AG04449 (cell line): ENCODE measurements at places on chromosomes 1 and 21.

DNA sequence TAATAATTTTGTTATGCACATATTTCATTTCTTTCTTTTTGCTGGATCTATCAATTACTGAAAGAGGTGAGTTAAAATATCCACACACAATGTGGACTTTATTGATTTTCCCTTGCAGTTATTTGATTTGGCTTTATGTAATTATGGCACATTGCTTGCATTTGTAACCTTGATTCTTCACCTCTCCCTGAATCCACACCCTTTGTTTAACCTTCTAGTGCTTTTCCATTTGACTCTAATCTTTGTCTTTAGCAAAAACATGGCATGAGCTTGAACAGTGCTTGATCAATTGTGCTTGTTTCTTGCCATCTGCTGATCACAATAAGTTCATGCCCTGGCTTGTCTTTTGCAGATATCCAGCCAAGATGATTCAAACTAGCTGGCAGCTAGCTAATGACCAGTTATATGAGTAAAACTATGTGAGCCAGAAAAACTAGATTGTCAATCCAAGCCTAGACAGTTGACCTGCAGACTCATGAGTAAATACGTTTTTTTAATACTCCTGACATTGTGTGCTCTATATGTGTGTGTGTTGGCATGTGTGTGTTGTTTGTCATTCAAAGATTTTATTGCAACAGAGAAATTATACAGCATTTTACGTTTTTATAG is 899.2 kb downstream of the NCAM2 start:
- DNase-seq: peak; percentile 2

- no peak for DNase-seq
Observed at GRCh38 chr1:28087614-28088167, 719 bp downstream of the EYA3 start.

GRCh38 chr1:39178541-39179431 is 25.7 kb upstream of the MACF1 start:
- no peak for DNase-seq

DNA sequence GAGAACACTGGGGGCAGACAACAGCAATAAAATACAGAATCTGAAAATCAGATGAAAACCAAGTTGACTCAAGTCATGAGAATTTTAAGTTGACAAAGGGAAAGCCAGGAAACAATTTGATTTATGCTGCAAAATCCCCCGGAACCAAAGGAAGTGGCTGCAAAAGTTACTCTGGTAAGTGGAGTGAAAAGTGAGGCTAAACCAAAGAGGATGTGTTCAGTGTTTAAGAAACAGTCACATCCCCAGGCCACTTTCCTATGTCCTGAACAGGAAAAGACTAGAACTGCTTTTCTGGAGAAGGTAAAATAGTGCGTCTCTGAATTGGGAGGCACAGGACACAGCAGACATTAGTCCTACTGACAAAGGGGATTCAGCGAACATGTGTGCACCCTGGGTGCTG is 5.9 kb downstream of the TARBP1 start:
- no peak for DNase-seq

DNA sequence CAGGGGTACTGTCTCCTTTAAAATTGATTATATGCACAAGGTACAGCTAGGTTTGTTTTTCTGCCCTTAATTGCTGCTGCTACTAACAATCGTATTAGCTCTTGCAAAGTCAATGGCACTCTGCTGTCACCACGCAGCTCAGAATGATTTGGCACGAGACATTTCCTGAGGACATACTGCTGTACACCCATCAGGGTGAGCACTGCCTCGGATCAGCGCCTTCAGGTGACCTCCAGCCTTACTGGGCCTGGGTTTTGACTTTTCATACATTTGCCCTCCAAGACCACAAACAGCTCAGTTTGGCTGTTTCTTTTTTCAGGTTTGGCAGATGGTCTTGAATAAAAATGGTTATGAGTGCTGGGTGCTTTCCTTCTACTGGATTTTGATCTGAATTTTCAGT is 110.9 kb downstream of the NTPCR start:
- DNase-seq: no peak

DNA sequence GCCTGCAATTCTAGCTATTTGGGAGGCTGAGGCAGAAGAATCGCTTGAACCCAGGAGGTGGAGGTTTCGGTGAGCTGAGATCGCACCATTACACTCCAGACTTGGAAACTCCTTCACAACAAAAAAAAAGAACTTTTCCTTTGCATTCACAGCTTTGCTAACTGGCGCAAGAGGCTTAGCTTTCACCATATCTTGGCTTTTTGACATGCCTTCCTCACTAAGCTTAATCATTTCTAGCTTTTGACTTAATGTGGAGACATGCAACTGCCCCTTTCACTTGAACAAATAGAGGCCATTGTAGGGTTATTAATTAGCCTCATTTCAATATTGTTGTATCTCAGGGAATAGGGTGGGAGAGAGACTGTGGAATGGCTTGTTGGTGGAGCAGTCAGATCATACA is 8.7 kb downstream of the KPNA6 start:
- DNase-seq: no peak

DNA sequence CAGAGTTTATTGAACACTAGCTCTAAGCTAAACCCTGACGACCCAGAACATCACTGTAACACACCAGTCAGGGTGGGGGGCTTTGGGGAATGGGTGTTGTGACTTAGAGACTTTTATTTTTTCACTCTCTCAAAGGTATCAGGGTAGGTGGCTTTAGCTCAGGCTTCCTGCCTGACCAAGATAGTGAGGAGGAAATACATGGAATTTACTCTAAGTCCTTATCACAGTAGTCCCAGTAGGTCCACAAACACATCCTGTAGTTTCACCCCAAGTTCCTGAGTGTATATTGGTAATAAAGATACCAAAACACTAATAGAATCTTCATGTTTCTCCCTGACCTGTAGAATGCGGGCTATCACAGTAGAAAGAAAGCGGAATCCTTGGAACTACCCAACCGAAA is 15.1 kb downstream of the GJA5 start:
- DNase-seq: no peak

DNA sequence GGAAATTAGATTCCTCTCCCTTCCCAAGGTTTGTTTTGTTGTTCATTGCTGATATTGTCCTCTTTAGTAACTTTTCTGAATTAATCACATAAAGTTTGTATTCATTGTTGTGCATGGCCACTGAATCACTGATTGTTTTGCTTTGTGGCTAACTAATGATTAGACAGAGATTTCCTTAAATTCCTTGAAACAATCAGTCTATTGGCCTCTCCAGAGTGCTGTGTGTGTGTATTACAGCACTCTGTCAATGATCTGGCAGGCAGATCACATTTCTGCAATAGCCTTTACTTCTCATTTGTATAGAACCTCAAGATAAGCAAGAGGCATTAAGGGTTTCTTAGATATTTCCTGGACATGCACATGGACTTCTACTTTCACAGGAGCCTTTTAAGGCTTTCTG is 78.6 kb downstream of the DUSP10 start:
- DNase-seq: no peak

- no peak for DNase-seq
Observed at GRCh38 chr1:167683641-167684502, 37.9 kb upstream of the MPZL1 start.

GRCh38 chr21:45583831-45584509 is 41.7 kb upstream of the SLC19A1 start:
- DNase-seq: no peak

DNA sequence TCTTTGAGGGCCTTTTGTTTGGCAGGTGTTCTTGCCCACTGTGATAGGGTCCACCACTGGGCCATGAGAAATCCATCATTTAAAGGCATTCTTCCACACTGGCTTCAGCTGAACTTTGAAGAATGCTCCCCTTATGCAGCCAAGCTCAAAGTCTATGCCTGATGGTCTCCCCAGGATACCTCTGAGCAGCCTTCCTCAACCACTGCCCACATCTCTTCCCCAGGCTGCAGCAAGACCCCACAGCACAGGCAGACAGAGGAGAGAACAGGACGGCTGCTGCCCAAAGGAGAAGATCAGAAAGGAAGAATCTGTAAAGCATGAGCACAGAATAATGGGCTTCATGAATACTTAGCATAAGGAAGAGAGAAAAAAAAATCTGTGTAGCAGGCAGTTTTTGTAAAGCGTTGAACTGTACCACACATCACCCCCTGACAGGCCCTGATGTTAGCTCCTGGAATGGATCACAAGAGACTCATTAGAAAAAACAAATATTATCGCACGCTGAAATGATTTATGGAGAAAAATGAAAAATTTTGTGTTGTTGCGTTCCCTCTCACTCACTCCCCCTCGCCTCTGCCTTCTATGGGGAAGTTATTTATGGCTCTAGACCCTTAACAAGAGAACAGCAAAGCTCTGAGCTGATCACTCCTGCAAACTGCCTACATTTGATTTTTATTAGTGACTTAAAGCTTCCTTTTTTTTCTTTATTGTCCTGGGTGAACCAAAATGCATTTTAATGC is 134.1 kb downstream of the TMEM53 start:
- no peak for DNase-seq

DNA sequence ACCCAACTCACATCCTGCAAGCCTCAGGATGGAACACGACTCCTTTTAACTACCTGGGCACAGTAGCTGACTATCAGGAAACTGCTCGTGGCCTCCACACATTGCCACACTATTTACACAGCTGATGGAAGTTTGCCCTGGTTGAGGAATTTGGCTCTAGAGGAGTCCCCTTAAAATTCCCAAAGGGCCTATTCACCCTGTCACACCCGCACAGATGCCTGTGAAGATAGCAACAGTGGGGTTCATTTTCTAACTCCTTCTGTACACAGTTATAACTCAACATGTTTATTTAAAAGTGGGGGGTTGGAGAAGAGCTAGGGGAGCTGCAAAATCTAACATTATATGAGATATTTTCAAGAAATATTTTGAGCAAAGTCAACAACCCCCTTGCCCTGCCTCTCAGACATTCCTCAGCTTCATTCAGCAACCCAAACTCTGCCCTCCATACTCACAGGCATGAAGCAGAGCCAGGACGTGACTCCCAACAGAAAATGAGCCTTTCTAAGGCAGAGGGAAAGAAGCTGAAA is 35.8 kb upstream of the CCN1 start:
- DNase-seq: no peak

- DNase-seq: no peak
Observed at GRCh38 chr1:172224871-172225270, 195.6 kb upstream of the C1orf105 start.

DNA sequence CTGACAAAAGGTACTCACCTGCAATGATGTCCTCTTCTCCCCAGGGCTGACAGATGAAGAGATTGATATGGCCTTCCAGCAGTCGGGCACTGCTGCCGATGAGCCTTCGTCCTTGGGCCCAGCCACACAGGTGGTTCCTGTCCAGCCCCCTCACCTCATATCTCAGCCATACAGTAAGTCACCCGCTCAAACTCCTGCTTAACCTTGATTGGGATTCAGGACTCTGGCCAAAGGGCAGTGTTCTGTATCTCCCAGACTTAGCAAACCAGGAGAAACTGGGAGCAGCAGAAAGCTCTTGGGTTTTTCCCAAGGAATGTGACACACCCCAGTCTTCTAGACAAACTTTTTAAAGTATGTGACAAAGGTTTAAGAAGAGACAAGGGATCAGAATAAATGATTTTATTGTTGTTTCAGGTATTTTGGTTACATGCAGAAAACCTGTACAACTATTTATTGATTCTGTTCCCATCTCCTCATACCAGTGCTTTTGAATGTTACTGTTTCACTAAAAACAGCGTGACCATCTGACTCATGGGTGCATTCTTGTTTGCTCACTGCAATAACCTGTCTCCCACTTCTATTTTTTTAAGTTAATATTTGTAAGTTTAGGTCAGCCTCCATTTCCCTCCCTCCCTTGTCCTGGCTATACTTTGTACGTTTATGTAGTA is 124.6 kb downstream of the PEX14 start:
- DNase-seq: peak; percentile 63

DNA sequence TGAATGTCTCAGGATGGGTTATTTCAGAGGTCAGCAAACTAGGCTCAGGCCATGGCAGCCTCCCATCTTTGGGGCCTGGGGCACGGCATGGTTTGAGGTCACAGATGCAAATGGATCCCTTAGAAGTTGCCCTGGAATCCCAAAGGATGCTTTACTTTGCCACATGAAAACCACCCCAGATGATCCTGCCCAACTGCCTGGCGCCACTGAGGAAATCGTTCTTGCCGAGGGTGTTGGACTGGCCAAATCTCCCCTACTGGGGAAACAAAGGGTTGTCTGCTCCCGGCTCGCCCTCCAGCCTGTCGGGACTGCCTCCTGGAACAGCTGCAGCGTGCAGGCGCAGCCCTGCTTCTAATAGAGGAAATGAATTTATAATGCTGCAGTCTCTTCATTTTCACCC is 173.0 kb upstream of the LMO4 start:
- no peak for DNase-seq

GRCh38 chr1:210978974-210979354 is 155.0 kb downstream of the KCNH1 start:
- no peak for DNase-seq

DNA sequence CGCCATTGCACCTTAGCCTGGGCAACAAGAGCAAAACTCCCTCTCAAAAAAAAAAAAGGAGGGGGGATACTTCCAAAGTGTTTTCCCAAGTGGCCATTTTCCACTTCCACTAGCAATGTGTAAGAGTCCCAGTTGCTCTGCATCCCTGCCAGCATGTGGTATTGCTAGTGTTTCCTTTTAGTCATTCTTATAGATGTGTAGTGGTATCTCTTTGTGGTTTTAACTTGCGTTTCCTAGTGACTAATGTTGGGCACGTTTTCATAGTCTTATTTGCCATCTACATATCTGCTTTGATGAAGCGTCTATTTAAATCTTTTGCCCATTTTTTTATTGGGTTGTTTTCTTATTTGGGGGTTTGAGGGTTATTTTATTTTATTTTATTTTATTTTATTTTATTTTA is 31.1 kb downstream of the INAVA start:
- DNase-seq: no peak

- DNase-seq: peak; percentile 45
Observed at GRCh38 chr1:11037740-11038182, 9.3 kb downstream of the MASP2 start.

DNA sequence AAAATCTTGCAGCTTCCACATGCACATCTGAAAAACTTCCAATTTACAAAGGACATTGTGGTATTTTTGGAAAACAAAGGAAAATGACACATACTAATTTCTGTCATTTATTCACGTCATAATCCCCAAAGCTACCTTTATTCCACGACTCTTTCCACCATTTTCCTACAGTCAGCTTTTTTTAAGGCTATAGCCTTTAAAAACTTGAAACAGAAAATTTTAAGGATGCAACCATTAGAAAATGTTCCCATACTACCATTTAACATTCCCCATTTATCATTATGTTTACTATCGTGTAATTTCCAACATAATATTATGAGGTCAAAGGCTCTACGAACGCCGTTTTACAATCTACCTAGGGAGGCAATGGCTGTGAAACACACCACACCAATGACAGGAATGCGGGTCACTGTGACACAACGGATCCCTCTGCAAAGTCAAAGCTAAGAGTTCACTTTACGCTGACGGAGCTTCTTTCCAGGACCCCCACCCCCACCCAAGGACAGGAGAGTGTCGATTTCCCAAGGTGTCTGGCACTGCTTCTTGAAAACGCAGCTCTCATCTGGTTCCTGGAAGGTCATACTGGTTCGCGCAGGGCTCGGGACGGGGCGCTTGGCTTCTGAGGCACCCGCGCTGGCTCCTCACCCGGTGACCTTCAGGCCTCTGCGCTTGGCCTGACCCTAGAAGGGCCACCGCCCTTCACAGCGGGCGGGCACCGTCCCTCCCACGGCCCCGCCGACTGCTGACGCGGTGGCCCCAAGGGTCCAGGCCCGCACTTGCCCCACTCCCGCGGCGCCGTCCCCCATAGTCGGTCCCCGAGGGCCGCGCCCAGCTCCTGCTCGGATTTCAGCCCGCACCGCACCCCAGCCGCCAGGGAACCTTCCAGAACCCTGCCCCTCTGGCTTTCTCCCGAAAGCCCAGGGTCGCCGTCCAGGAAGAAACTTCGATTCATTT is 50.5 kb upstream of the ATF3 start:
- no peak for DNase-seq
